ENCODE measurements at places on chromosomes 12 and 14.
A peak's percentile ranks its signal among the peaks of the same experiment; 100 is the strongest.

DNA sequence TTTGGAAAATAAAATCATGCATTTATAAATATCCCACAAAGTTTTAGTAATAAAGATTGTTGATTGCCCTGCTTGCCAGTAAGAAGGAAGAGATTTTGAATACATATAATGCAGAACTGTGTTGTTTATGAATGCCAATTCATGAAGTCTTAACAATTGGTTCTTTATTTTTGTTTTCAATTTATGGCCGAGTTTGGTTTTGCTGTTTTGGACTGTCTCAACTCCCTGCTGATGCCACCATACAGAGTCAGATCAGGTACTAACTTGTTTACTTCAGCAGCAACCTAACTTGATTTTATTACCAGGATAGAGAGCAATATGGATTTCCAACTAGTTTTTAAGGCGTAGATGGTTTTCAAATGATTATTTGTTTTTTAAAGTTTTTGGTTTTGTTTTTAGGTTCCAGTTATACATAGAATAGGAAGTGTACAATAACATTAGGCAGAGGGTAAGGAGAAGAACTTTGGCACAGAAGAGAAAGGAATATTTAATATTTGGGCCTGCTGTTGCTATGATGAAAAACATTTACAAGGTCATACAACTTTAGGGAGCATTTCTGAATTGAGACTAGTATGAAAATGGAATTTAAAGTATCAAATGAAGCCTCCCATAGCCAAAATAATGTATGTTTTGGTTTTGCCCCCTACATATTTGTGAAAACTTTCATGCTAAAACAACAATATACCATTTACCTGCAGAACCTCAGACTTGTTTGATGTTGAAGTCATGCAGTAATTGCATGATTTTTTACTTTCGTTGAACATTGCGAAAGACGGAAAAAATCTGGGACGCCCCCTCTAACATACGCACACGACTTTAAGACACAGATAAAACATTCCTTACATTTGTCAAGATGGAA is 904 bp upstream of the FAM177A1 start:
- DNase-seq, result no peak

GRCh38 chr12:98053202-98053601 is 462.2 kb upstream of the TMPO start:
- DNase-seq, result no peak

- DNase-seq, result no peak
These were observed 195.6 kb downstream of the TTC7B start for GRCh38 chr14:90620568-90621077.

DNA sequence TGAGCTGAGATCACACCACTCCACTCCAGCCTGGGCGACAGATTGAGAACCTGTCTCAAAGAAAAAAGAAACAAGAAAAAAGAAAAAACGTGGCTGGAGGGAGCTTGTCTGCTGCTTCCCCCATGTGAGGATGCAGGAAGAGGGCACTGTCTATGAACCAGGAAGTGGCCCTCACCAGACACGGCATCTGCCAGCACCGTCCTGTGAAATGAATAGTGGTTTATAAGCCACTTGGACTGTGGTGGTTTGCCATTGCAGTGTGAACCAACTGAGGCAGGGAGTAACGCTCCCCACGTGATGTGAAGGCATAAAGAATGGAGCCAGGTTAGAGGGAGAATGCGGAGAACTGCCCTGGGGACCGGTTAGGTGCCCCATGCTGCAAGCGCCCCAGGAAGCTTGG is 4.5 kb upstream of the BRF1 start:
- no peak for DNase-seq

DNA sequence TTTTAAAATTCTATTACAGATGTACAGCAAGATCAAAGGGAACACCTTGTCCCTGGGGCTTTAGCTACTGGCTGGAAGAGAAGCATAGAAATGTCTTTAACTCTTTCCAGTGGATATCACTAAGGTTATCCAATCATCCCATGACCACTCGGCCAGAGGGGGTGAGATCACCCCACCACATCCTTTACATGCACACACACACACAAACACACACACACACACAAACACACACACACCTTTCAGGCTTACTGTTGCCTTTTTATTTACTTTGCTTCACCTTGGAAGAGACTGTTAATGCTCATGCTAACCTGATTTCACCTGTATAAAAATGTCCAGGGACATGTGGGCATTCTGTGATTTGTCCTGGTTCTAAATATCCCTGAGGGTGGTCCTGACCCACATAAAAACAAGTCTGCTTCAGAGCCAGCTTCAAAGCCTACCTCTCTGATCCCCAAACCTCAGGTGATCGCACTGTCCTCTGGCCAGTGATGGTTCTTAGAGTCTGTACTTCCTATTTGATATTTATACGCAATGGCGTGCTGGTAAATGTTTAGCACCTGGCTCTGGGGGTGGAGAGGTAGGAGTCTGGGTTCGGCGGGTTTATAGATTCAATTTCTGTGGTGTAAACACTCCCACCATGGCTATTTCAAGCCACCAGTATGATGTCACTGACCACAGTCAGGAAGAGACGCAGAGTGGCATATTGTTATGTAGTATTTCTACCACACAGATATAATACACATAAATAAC is 166.1 kb upstream of the EEA1 start:
- no peak for DNase-seq

- DNase-seq, result no peak
These were observed 52.0 kb downstream of the RNF34 start for GRCh38 chr12:121451961-121452339.

GRCh38 chr14:73248108-73248868 is 11.0 kb downstream of the PAPLN start:
- no peak for DNase-seq

DNA sequence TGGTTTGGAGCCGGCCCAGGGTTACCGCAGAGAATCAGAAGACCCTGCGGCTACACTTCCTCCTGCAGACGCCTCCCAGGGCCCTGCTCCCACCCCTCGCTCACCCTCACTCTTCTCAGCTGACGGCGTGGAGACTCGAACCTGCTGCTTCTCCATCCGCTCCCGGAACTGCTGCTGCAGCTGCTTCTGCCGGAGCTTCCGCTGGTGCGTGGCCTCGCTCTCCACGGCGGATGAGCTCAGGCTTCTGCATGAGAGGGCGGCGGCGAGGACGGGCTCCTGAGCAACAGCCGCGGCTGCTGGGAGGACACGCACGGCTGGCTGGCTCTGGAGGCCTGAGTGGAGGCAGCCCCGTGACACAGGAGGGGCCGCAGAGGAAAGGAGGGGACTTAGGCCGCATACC is 33.3 kb downstream of the RAD52 start:
- DNase-seq, result no peak

DNA sequence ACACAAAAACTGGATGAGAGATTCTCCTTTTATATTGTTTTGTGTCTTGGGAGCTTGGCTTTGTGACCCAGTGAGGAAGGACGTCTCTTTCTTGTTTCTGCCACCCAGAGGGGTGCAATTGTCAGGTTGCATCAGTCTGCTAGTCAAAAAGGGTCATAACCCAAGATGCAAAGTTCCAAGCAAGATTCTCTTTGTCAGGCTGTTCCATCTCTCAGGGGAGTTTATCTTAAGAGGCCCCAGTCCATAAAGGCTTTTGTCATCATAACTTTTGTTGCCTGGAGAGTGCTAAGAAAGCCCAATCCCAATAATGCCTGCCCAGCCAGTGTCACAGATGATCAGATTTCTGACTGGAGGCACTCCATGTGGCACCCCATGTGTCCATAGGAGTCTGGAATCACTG is 444.9 kb downstream of the TRHDE start:
- no peak for DNase-seq

DNA sequence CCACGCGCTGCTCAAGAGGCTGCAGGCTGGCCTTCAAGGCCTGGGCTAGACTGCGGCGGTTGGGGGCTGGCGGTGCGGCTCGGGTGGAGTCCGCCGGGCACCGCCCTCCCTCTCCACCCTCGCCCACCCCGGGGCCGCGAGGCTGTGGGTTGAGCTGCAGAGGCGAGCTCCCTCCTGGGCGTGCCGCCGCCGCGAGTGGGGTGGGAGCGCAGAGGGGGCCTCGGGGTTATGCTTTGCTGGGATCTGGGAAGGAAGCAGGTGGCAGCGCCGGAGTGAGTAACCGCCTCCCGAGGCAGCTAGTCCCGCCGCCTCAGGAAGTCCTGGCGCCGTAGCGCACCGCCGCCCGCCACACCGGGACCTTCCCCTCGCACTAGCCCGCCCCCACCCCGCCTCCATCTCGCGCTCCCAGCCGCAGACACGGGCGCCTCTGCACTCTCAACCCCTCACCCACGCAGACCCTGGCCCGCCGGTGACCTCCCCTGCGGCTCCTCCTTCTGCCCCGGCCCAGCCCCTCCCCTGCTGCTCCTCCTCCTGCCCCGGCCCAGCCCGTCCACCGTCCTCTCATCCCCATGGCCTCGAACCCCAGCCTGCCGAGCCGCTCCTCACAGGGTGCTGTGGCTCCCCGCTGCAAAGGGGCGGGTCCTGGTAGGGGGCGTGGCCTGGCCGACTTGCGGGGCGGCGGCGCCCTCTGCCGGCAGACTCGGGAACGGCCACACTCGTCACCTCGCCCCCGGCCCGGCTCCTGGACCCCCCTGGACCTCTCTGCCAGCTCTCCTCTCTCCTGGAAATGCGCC is 16.6 kb downstream of the TAMALIN start:
- DNase-seq, result peak; percentile 96

DNA sequence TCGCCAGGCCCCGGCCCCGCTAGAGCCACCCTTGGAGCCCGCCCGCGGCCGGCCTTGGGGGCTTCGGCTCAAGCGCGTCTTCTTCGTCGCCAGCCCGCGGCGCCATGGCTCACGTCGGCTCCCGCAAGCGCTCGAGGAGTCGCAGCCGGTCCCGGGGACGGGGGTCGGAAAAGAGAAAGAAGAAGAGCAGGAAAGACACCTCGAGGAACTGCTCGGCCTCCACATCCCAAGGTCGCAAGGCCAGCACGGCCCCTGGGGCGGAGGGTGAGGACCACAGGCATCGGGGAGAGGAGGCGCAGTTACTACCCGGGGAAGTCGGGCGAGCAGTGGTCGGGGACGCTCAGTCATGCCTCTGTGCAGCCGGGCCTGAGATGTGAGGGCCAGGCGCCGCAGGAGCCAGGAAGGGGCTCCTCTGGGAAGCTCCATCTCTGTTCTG is 573 bp downstream of the ARL6IP4 start:
- no peak for DNase-seq

- DNase-seq, result no peak
These were observed 25.7 kb upstream of the CERS5 start for GRCh38 chr12:50192908-50193307.

DNA sequence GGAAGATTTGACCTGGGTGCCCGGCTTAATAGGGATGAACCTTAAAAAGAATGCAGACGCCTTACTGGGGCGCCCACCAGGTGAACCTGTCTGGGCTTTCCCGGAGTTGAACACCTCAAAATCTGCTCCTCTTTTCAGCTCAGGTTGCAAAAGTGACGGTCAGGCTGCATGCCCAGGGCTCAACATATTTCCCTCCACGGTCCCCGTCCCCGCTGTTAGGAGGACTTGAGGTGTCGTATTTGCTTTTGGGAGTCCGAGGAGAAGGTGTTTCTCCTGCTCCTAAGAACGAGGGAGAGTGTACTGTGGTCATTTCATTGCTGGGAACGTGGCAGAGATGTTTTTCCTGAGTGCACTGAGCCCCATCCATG is 1.2 kb downstream of the DLK1 start:
- no peak for DNase-seq

DNA sequence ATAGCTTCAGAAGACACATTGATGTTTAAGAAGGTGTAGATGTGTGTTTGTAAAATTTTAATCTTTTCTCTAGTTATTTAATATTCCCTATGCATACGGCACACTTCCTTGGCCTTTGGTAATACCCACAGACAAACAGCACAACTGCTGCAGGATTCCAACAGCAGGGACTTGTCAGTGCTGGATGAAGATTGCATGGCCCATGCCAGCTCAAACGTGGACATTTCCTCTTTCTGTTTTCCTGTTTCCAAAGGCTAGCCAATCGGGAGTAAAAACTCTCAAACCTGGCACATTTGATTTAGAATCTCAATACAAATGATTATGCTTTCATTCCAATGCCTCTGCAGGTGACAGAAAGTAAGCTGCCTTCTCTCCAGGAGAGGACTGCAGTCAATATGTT is 22.5 kb upstream of the PDE3A start:
- no peak for DNase-seq

DNA sequence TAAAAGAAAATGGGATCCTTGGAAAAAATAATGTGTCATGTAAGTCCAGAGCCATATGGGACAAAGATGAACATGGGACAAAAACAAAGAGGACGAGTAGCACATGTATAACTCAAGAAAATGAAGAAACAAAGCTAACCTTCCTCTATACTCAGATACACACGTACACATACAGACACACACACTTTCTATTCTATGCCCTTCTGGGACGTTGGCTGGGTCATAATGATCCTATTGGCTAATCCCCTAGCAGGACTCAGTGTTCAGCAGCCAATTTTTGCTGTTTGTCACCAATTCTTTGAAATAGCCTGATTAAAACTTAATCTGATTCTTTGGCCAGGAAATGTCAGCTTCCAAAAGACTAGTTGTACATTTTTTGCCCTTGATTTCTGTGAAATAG is 189.4 kb upstream of the FOXG1 start:
- no peak for DNase-seq

DNA sequence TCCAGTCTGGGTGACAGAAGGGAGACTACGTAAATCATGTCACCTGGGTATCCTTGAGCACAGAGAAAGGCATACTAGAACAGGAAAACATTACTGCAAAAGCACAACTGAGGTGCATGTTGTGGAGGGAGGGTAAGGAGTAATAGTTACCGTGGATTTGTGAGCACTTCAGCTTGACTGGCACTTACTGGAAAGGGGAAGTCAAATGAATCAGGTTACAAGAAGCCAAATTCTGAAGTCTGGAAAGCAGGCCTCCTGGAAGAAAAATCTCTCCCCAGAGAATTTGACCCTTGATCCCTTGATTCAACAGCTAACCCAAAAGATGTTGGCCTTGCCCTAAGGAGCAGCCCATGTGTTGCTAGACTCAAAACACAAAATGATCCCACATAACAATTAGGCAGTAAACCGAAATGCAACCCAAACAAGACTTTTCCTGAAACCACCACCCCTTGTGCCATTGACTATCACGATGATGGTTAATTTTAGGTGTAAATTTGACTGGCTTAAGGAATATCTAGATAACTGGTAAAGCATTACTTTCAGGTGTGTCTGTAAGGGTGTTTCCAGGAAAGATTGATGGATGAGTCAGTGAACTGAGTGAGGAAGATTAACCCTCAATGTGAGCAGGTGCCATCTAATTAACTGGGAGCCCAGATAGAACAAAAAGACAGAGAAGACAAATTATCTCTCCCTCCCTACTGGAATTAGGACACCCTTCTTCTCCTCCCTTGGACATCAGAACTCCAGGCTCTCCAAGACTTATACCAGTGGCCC is 108.8 kb downstream of the SLC25A21 start:
- no peak for DNase-seq

Data from HuH-7 (cell line).